ENCODE measurements at places on chromosomes 13 and 19. TPM values are rescaled to one million over a fixed set of nuclear protein-coding genes. Genes with fewer than 3 reads are reported as not detected.

The CEACAM16 gene
- polyA plus RNA-seq: not detected

The KL gene
- 4.1 TPM for polyA plus RNA-seq

The ALOX5AP gene
- polyA plus RNA-seq: 60.3 TPM

The SIGLEC5 gene
- polyA plus RNA-seq: 0.47 TPM

The MCEMP1 gene
- 1.1 TPM for polyA plus RNA-seq

The ZNF540 gene
- polyA plus RNA-seq: 6.2 TPM

The C19orf33 gene
- 89.0 TPM for polyA plus RNA-seq

The TRIM13 gene
- 16.1 TPM for polyA plus RNA-seq

The ZNF560 gene
- polyA plus RNA-seq: 0.08 TPM
